ENCODE measurements at places on chromosomes 1 and 21.

DNA sequence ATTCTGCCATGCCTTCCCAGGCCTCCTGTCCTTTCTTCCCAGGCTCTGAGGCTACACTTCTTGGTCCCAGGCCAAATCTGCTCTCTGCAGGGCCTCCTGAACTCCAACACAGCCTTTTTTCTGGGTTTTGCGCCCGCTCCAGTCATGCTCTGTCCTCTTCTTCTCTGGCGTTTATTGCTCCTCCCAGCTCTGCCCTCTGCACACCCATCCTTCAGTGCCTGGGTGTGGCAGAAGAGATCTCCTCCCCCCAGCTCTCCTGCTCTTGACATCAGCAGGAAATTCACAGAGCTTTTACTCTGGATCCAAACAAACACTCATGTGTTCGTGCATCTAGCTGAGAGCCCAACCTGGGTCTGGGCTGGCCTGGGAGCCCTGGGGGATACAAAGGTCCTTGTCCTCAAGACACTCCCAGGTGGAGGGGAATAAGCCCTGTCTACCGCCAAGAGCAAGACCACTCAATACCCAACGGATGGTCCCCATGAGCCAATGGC, 22.9 kb upstream of the EPS8L3 start:
- DNase-seq: no peak

DNA sequence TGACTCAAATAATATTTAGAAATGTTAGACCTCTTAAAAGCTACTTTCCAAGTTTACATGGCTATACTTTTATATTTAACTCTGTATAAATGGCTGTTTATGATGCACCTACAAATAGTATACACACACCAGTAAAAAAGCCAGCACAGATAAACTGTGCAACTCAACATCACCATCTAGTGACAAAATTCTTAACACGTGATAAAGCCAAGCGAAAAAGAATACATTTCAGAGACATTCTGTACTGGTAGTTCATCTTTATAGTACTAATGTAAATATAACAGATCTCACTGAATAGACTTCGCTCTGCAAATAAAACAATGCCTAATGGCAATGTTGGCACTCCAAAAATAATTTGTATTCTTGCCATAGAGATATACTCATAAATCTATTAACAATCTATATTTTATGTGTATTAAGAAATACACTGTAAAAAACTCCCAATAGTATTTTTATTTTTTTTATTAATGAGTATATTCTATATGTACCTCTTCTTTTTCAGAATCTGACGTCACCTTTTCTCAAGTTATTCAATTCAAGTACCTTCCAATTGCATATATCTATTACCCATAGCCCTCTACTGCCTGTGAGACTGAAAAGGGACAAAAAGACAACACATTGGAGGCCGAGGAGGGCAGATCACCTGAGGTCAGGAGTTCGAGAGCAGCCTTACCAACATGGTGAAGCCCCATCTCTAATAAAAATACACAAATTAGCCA, 100.2 kb downstream of the DPYD start:
- no peak for DNase-seq

DNA sequence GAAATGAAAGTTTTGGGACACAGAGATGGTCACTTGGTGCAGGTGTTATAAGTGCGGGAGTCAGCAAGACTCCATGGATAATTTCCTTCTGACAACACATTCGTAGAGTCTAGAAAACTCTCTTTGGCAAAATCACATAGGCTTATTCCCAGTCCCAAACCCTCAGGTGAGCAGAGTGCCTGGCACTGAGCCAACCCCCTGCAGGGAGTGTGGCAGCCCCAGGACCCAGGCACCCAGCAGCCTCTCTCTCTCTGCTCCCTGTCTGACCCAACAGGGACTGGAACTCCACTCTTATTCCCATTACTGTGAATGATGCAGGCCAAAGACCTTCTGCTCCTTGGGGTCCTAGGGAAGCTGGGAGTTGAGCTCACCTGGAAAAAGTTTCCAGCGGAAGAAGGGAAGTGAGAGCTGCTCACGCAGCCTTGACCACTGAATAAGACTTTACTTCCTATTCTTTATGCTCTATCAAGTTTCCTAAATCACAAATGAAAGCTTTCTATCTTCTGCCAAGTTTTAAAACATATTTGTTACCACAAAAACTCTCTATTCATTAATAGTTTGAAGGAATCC, 132.6 kb upstream of the ETV3 start:
- no peak for DNase-seq

- DNase-seq: no peak
Observed at GRCh38 chr1:3054474-3054873, 14.5 kb upstream of the PRDM16 start.

DNA sequence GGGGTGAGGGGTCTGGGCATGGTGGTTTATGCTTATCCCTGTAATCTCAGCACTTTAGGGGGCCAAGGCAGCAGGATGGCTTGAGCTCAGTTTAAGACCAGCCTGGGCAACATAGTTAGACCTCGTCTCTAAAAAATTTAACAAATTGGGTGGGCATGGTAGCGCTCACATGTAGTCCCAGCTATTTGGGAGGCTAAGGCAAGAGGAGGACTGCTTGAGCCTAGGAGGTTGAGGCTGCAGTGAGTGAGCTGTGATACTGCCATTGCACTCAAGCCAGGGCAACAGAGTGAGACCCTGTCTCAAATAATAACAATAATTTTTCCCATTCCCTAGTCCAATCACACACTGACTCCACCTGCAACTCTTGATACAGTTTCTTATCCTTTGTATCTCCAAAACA, 6.3 kb downstream of the WASF2 start:
- DNase-seq: no peak

GRCh38 chr1:213295860-213296259, 244.8 kb downstream of the RPS6KC1 start:
- no peak for DNase-seq

Measured in activated T-cell treated with anti-CD3 and anti-CD28 coated beads for 1 hour (primary cell).